ENCODE measurements at places on chromosomes 7 and 10. TPM values are rescaled to one million over a fixed set of nuclear protein-coding genes. Genes with fewer than 3 reads are reported as not detected.

- DNase-seq = peak; percentile 58
Observed at GRCh38 chr10:129771576-129771975, 192.5 kb downstream of the EBF3 start.

GRCh38 chr10:15348579-15348978, 22.5 kb downstream of the FAM171A1 start:
- DNase-seq = no peak

DNA sequence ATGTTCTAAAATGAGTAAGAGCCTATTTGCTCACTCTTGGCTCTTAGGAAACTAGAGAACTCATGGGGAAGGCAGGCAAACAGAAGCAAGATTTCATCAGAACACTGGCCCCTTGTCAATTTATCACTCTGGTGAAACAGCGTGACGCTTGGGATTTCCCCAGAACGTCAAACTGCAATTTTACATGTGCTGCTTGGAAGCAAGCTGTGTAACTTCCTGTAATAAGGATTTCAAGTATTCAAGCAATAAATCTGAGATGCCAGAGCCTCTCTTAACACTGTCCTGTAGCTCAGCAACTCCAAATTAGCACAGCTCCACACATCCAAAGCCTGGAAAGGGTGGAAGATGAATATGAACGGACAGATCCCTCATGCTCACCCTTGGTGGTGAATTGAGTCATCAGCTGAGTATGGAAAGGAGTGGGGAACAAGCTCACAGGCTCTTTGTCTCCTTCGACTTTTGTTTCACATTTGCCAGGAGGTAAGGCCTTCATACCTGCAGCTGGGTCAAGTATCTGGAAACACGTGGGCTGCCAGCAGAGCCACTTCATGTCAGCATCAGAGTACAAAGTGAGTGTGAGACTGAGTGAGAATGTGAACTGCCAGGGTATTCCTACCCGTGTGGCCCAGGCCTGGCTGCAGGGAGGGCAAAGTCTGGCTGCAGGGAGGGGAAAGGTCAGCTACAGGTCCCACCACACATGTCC, 140.4 kb upstream of the NAMPT start:
- peak; percentile 84 for DNase-seq

DNA sequence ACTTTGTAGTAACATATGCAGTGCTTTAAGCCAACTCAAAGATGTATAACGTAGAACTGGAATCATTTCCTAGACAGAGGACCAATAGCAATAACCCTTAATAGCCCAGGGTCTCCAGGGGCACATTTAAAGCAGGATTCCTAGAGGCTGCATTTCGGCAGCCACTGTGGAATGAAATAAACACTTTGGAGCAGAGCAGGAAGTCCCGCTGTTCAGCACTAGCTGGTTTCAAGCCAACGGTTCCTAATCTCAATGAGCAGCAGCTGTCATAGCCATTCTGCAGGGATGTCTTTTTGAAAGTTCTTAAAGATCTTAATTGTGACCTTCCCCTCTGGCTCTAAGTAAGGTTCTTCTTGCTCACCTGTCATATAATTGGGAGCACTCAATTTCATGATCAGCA, 18.4 kb upstream of the MACROH2A2 start:
- DNase-seq = no peak

GRCh38 chr7:79176859-79177477, 276.5 kb downstream of the MAGI2 start:
- no peak for DNase-seq

DNA sequence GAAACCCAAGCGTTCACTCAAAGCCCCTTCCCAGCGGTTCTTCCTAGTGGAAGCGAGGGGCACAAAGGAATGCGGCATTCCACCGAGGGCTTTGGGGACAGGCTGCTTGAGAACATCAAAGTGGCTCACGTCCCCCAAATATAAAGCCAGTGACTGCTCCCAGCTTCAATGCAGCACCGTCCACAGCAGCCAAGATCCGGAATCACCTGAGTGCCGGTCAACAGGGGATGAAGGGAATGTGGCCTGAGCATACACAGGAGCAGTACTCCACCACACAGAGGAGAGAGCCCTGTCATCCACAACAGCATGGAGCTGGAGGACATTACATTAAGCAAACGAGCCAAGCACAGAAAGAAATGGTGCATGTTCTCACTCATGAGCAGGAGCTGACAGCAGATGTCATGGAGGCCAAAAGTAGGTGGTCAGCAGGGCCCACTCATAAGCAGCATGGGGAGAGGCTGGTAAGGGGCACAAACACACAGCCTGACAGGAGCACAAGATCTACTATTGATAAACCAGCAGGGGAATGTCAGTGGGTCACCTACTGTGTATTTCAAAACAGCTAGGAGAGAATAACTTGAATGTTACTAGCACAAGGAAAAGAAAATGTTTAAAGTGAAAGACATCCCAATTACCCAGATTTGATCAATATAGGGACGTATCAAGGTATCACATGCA, 79.5 kb downstream of the DIP2C start:
- no peak for DNase-seq

Gene OPN4
- not detected for total RNA-seq

Gene UPK3B
- 7.5 TPM for total RNA-seq

All from suprapubic skin (tissue), 4 donors.